ENCODE measurements at places on chromosomes 6 and 20.

DNA sequence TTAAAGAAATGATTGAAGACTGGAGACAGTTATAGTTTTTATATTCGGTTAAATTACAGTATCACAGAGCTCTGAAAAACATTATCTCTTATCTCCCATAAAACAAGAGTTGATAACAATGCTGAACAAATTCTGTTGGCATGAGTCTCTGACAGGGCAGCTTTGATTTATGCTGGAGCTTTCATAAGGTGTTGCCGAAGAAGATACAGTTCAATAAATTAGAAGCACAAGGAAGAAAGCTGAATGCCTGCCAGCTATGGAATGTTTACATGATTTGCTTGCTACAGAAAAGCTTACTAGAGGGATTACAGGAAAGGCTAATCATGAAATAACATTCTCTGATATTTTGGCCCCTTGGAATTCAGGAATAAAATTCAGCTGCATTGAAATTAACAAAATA is 431.9 kb upstream of the GJE1 start:
- H3K36me3 ChIP-seq, result no peaks in the 10 kb centered on the region
- no peaks in the 10 kb centered on the region for H3K4me1 ChIP-seq
- no peak overlapping the region for H3K27ac ChIP-seq
- H3K4me3 ChIP-seq, result no peak overlapping the region
- DNase-seq, result no peak

GRCh38 chr6:46338131-46338530 is 153.1 kb downstream of the RCAN2 start:
- no peaks in the 10 kb centered on the region for H3K4me1 ChIP-seq
- DNase-seq, result no peak
- H3K27me3 ChIP-seq, result peaks cover 16% of the 10 kb centered on the region

DNA sequence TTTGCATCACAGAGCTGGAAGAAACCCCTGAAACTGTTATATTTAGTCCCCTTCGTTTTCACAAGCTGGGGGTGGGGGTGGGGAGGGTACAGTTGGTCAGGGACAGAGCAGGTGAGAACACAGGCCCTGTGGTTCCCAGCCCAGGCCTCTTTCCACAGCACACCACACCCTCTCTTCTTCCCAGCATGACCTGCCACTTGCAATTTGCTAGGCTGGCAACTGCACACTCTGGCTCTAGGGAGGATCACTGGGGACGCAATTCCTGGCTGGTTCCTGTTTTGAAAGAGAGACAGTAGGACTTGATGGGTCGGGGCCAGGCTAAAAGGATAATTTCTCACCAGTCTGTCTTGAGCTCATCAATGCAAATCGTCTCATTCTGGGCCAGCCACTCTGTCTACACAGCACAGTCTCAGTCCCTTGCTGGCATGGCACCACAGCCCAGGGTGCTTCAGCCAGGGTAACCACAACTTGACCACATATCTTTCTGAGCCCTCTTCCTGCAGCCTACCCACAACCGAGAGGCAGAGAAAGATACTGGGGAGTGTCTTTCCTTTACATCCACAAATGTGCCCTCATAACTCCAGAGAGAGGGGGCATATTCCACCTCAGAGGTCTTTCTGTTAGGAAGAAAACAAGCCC is 41.7 kb upstream of the EMILIN3 start:
- H3K4me1 ChIP-seq, result peaks cover 29% of the 10 kb centered on the region
- DNase-seq, result no peak
- H3K27ac ChIP-seq, result peak overlapping the region; percentile 87
- H3K4me3 ChIP-seq, result no peak overlapping the region

GRCh38 chr20:42779216-42779615 is 410.5 kb downstream of the PTPRT start:
- H3K4me3 ChIP-seq, result no peak overlapping the region
- DNase-seq, result no peak
- H3K4me1 ChIP-seq, result no peaks in the 10 kb centered on the region
- H3K27me3 ChIP-seq, result no peaks in the 10 kb centered on the region
- H3K27ac ChIP-seq, result no peak overlapping the region
- no peaks in the 10 kb centered on the region for H3K36me3 ChIP-seq

DNA sequence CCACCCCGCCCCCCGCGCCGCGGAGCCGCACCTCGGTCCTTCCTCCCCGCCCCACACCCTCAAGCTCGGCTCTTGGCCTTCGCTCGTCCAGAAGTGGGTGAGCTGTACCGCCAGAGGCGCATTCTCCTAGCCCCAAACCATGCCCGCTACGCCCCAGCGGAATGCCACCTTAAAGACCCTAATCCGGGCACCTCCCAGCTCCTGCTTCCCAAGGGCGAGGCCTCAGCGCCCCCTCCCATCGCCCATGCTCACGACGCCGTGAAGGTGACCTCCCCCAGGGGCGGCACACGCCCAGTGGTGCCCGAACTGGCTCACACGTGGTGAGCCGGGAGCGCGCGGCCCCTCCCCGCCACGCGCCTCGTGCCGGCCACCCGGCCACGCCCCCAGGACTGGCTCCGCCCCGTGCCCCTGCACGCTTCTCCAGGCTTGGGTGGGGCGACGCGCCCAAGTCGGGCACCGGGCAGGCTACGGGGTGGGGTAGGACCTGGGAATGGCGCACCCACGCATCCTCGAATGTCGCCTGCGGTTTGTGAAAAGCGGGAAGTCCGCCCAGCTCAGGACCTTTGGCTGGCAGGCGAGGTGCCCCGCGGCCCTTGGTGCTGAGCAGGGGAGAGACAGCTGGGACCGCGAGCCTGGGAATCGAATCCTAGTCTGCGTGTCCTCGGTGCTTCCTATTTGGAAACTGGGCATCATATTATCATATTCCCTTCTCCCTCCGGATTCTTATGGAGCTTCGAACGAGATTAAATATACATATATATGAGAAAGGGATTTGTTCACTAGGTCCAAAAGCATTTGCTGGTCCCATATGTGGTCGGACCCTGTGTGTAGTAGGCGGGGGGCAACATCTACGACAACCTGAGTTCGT is 941 bp upstream of the SOX12 start:
- H3K4me1 ChIP-seq, result peaks cover 10% of the 10 kb centered on the region
- no peaks in the 10 kb centered on the region for H3K27me3 ChIP-seq
- peak overlapping the region; percentile 44 for H3K27ac ChIP-seq

GRCh38 chr6:137776256-137776655 is 90.8 kb upstream of the TNFAIP3 start:
- H3K27me3 ChIP-seq, result no peaks in the 10 kb centered on the region
- H3K4me3 ChIP-seq, result no peak overlapping the region
- H3K4me1 ChIP-seq, result no peaks in the 10 kb centered on the region
- H3K36me3 ChIP-seq, result peaks cover 2% of the 10 kb centered on the region
- no peak for DNase-seq

DNA sequence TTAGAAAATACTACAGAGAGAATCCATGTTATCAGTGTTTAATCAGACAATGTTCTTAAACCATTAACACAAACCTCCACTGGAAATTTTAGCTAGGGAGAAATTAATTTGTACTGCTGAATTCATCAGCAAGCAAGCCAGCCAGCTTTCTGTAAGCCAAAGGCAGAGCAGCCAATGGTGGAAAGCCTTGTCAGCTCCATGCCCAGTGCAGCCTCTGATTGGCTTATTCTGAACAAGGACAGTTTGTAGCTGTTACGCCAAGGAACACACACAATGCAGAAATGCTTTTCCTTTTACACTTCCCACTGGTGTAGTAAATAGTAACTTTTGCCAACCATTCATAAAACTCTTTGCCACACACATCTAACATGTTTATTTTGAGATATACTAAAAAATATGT is 265.0 kb downstream of the TENT5A start:
- no peak overlapping the region for H3K4me3 ChIP-seq
- H3K4me1 ChIP-seq, result no peaks in the 10 kb centered on the region
- no peaks in the 10 kb centered on the region for H3K36me3 ChIP-seq
- no peak for DNase-seq

GRCh38 chr20:8209061-8209460 is 77.0 kb downstream of the PLCB1 start:
- H3K27me3 ChIP-seq, result no peaks in the 10 kb centered on the region
- DNase-seq, result no peak
- peaks cover 5% of the 10 kb centered on the region for H3K36me3 ChIP-seq
- H3K4me3 ChIP-seq, result no peak overlapping the region
- no peak overlapping the region for H3K27ac ChIP-seq

GRCh38 chr6:116033687-116034303 is 26.9 kb downstream of the FRK start:
- H3K27ac ChIP-seq, result no peak overlapping the region
- no peak overlapping the region for H3K4me3 ChIP-seq
- H3K36me3 ChIP-seq, result no peaks in the 10 kb centered on the region
- DNase-seq, result no peak

DNA sequence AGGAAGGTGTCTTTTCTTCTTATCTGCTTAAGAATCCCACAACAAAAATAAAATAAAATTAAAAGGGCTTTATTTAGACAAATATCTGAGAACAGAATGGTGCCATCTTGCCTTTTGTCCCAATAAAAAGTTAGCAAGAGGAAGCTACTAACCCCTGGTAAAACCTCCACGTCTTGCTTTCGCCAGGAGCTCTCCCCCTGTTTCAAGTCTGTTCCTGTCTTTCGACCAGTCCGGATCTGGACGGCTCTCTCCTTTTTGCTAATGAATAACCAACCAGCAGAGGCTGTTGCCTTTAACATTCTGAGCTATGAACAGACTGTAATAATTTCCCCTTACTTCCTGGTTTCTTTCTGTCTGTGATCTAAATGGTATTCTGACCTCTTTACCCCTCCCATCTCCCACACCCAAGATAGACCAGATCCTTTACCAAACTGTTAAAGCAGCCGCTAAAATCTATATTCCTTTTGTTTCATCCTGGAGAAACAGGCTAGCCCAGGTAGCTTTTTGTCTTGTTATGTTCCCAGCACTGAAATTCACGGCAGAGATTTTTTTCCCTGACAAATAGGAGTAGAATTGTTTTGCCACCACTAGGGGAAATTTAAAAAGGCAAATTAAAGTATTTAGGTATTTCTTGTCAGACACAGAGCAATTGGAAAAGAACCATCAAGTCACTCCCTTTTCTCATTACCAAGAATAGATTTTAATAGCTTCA is at the start of gene FRK:
Gene FRK, minus strand, starts transcription at position 320 of the 712 bp plus-strand sequence. CDS start 580 bp downstream, outside the sequence.
- DNase-seq, result no peak
- no peak within 1 kb of the TSS for H3K27ac ChIP-seq
- no peaks in the 10 kb centered on the region for H3K4me1 ChIP-seq
- peaks cover 37% of the 10 kb centered on the region for H3K27me3 ChIP-seq

All from central memory CD8-positive, alpha-beta T cell (primary cell).